ENCODE measurements at places on chromosomes 11 and 22. TPM values are rescaled to one million over a fixed set of nuclear protein-coding genes. Genes with fewer than 3 reads are reported as not detected.

The ASCL2 gene
- total RNA-seq, result not detected

The LRRN4CL gene
- 0.81 TPM for total RNA-seq

The PATE4 gene
- total RNA-seq, result not detected

The RIMBP3B gene
- 1.9 TPM for total RNA-seq

The NOX4 gene
- total RNA-seq, result 0.49 TPM

The SNX32 gene
- 5.9 TPM for total RNA-seq

The UVRAG gene
- total RNA-seq, result 34.0 TPM

The ALX4 gene
- 0.18 TPM for total RNA-seq

The MB gene
- total RNA-seq, result 952 TPM

The POU2AF2 gene
- total RNA-seq, result not detected

The PLAAT5 gene
- total RNA-seq, result 0.06 TPM

The TMEM191B gene
- 14.3 TPM for total RNA-seq

GRCh38 chr11:34238966-34239365, 118.8 kb downstream of the ABTB2 start:
- no peaks in the 10 kb centered on the region for H3K27me3 ChIP-seq
- no peak overlapping the region for H3K4me3 ChIP-seq
- no peaks in the 10 kb centered on the region for H3K36me3 ChIP-seq
- peak overlapping the region; percentile 35 for H3K27ac ChIP-seq
- H3K4me1 ChIP-seq, result peaks cover 48% of the 10 kb centered on the region

- no peak overlapping the region for H3K27ac ChIP-seq
- no peak for DNase-seq
- H3K4me3 ChIP-seq, result no peak overlapping the region
- no peaks in the 10 kb centered on the region for H3K4me1 ChIP-seq
- no peaks in the 10 kb centered on the region for H3K27me3 ChIP-seq
Measured at GRCh38 chr11:116519499-116519898, 253.3 kb downstream of the BUD13 start.

GRCh38 chr22:24144056-24144777, 37.1 kb upstream of the SUSD2 start:
- no peaks in the 10 kb centered on the region for H3K27me3 ChIP-seq
- H3K36me3 ChIP-seq, result no peaks in the 10 kb centered on the region
- H3K27ac ChIP-seq, result peak overlapping the region; percentile 99
- H3K4me3 ChIP-seq, result no peak overlapping the region
- peaks cover 51% of the 10 kb centered on the region for H3K4me1 ChIP-seq

GRCh38 chr11:126628790-126629621, 273.5 kb downstream of the ST3GAL4 start:
- no peaks in the 10 kb centered on the region for H3K36me3 ChIP-seq
- DNase-seq, result no peak
- peaks cover 25% of the 10 kb centered on the region for H3K27me3 ChIP-seq
- H3K27ac ChIP-seq, result no peak overlapping the region

- no peak overlapping the region for H3K27ac ChIP-seq
- DNase-seq, result no peak
- no peaks in the 10 kb centered on the region for H3K4me1 ChIP-seq
- no peaks in the 10 kb centered on the region for H3K27me3 ChIP-seq
- no peak overlapping the region for H3K4me3 ChIP-seq
Measured at GRCh38 chr11:64538501-64538951, 52.5 kb upstream of the SLC22A12 start.

- no peaks in the 10 kb centered on the region for H3K36me3 ChIP-seq
- no peak overlapping the region for H3K4me3 ChIP-seq
- no peak for DNase-seq
- H3K27ac ChIP-seq, result no peak overlapping the region
- no peaks in the 10 kb centered on the region for H3K27me3 ChIP-seq
Measured at GRCh38 chr11:10476927-10477689, 22.0 kb downstream of the AMPD3 start.

DNA sequence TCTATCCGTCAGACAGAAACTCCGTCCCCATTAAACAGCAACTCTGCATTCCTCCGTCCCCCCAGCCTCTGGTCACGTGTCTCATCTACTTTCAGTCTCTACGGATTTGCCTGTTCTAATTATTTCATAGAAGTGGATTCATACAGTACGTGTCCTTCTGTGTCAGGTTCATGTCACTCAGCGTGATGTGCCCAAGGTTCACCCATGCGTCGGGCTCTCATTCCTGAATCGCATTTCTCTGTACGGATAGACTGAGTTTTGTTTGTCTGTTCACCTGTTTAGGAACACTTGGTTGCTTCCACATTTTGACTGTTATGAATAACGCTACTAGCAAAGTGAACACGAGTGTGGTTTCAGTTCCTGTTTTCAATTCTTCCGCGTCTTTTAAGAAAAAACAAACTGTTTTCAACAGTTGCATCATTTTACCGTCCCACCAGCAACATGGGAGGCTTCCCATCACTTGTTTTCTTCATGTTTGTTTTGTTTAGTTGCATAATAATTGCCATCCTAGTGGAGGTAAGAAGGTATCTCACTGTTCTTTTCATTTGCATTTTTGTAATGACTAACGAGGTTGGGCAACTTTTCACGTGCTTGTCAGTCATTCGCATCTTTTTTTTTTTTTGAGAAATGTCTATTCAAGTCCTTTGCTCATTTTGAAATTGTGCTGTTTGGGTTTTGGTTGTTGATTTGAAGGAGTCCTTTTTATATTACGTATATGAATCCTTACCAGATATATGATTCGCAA, 8.9 kb upstream of the NLRP6 start:
- no peaks in the 10 kb centered on the region for H3K36me3 ChIP-seq
- no peaks in the 10 kb centered on the region for H3K4me1 ChIP-seq

DNA sequence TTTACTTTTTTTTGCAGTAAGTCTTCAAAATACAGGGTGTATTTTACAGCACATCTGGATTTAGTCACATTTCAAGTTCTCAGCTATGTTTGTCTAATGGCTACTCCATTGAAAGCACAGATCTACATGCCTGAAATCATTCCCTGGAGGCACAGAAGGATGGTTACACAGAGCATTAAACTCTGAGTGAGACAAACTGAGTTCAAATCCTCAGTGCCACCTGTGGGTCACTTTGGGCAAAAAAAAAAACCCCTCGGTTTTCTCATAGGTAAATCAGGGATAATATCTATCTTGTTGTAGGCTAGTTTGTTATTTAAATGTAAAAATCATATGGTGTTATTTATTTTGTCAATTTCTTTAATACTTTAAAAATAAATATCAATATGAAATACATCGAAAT, 7.7 kb downstream of the ANKRD49 start:
- H3K27ac ChIP-seq, result no peak overlapping the region
- H3K4me3 ChIP-seq, result no peak overlapping the region
- H3K36me3 ChIP-seq, result peaks cover 11% of the 10 kb centered on the region
- no peaks in the 10 kb centered on the region for H3K27me3 ChIP-seq
- no peak for DNase-seq

DNA sequence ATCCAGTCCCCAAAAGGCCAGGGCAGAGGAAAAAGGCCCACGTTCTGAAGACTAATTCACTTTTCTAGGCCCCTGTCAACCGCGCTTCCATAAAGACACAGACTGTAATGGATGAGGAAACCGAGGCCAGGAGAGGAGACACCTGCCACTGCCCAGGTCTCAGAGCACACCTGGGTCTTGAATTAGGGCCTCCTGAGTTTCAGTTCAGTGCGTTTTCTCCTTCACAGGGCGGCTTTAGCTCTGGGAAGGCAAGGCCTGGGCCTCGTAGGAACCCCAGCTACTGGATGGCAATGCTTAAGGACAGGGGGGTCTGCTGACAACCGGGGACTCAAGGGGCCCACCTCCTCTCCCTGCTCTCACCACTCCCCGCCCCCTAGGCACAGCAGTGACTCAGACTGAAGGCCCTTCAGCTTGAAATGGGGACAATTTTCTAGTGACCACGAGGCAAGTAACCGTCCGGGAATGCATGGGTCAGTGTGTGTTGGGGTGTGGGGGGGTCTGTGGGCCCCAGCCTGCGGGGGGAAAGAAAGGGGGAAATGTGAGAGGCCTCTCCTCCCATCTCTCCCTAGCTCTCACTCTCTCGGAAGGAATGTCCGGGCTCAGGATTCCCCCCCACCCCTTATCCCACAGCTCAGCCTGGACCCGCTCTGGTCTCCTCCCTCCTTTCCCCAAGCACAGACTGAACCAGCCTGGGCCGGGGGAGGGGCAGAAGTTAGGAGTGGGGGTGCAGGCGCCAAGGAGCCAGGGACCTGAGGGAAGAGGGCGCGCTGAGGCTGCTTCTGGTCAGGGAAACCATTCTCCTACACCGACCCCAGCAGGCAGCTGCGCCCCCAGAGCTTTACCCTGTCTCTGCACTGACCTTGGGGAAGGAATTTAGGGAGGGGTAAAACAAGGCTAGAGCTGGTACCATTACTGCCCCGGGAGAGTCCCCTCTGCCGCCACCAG, 17.2 kb downstream of the CREB3L1 start:
- no peaks in the 10 kb centered on the region for H3K27me3 ChIP-seq
- peak overlapping the region; percentile 28 for H3K4me3 ChIP-seq
- H3K36me3 ChIP-seq, result no peaks in the 10 kb centered on the region
- H3K27ac ChIP-seq, result peak overlapping the region; percentile 72
- DNase-seq, result peak; percentile 59
- peaks cover 34% of the 10 kb centered on the region for H3K4me1 ChIP-seq

- H3K36me3 ChIP-seq, result peaks cover 30% of the 10 kb centered on the region
- H3K4me3 ChIP-seq, result no peak overlapping the region
- peak overlapping the region; percentile 9 for H3K27ac ChIP-seq
- peaks cover 6% of the 10 kb centered on the region for H3K4me1 ChIP-seq
- no peaks in the 10 kb centered on the region for H3K27me3 ChIP-seq
Measured at GRCh38 chr11:36501236-36501635, 8.8 kb downstream of the TRAF6 start.

- no peaks in the 10 kb centered on the region for H3K27me3 ChIP-seq
- H3K36me3 ChIP-seq, result peaks cover 23% of the 10 kb centered on the region
- no peaks in the 10 kb centered on the region for H3K4me1 ChIP-seq
- no peak for DNase-seq
- no peak overlapping the region for H3K27ac ChIP-seq
- H3K4me3 ChIP-seq, result no peak overlapping the region
Measured at GRCh38 chr11:46894961-46895360, 23.4 kb downstream of the LRP4 start.

GRCh38 chr22:45686004-45686403, 14.4 kb downstream of the ATXN10 start:
- H3K36me3 ChIP-seq, result peaks cover 4% of the 10 kb centered on the region
- H3K4me1 ChIP-seq, result peaks cover 12% of the 10 kb centered on the region
- H3K4me3 ChIP-seq, result no peak overlapping the region
- no peaks in the 10 kb centered on the region for H3K27me3 ChIP-seq
- no peak overlapping the region for H3K27ac ChIP-seq
- DNase-seq, result no peak

GRCh38 chr11:8671193-8671612, 11.3 kb downstream of the TRIM66 start:
- H3K4me3 ChIP-seq, result no peak overlapping the region
- H3K4me1 ChIP-seq, result no peaks in the 10 kb centered on the region
- H3K36me3 ChIP-seq, result peaks cover 8% of the 10 kb centered on the region
- H3K27me3 ChIP-seq, result no peaks in the 10 kb centered on the region
- no peak overlapping the region for H3K27ac ChIP-seq

GRCh38 chr11:26632691-26633159, 60.7 kb upstream of the MUC15 start:
- no peak overlapping the region for H3K27ac ChIP-seq
- no peak for DNase-seq
- H3K4me3 ChIP-seq, result no peak overlapping the region
- H3K27me3 ChIP-seq, result no peaks in the 10 kb centered on the region
- no peaks in the 10 kb centered on the region for H3K4me1 ChIP-seq
- no peaks in the 10 kb centered on the region for H3K36me3 ChIP-seq

- H3K27me3 ChIP-seq, result no peaks in the 10 kb centered on the region
- no peaks in the 10 kb centered on the region for H3K36me3 ChIP-seq
- H3K27ac ChIP-seq, result no peak overlapping the region
- no peak overlapping the region for H3K4me3 ChIP-seq
Measured at GRCh38 chr22:48948575-48949170, 879.0 kb downstream of the BRD1 start.

DNA sequence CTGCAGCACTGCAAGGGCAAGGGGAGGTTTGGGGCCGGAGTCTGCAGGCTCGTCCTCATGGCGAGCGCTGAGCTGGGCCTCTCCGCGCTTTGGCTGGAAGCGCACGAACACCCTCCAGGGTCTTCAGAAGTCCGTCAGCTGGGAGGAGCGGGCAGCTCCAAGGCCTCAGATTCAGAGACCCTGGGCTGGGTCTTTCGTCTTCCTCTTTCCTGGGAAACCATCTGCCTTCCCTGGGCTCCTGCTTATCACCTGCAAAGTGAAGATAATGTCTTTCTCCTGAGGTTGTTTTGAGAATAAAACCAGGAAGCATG, 525.6 kb downstream of the BRD1 start:
- H3K4me3 ChIP-seq, result no peak overlapping the region
- H3K36me3 ChIP-seq, result no peaks in the 10 kb centered on the region
- no peaks in the 10 kb centered on the region for H3K4me1 ChIP-seq
- H3K27ac ChIP-seq, result no peak overlapping the region
- no peaks in the 10 kb centered on the region for H3K27me3 ChIP-seq

GRCh38 chr22:33940741-33941140, 20.5 kb upstream of the LARGE1 start:
- no peak overlapping the region for H3K27ac ChIP-seq
- no peak overlapping the region for H3K4me3 ChIP-seq
- H3K36me3 ChIP-seq, result no peaks in the 10 kb centered on the region

DNA sequence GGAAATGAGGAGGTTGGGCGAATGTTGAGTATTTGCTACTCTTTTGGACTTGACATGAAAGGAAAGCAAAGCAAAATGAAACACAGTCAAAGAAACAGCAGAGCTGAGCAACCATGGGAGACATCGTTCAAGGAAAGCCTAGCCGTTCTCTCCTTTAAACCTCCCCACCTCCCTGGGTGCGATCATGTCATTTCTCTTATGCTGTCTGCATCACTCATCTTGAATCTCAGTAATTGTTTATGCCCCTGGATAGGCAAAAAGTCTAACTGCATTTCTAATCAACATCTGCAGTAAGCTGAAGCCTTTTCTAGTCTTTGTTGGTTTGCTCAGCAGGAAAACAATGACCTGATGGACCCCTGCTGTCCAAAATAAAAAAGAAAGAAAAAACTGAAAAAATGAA, 107.0 kb downstream of the MSANTD4 start:
- H3K4me3 ChIP-seq, result no peak overlapping the region
- no peak for DNase-seq
- H3K4me1 ChIP-seq, result no peaks in the 10 kb centered on the region
- H3K27ac ChIP-seq, result peak overlapping the region; percentile 40
- H3K27me3 ChIP-seq, result no peaks in the 10 kb centered on the region

DNA sequence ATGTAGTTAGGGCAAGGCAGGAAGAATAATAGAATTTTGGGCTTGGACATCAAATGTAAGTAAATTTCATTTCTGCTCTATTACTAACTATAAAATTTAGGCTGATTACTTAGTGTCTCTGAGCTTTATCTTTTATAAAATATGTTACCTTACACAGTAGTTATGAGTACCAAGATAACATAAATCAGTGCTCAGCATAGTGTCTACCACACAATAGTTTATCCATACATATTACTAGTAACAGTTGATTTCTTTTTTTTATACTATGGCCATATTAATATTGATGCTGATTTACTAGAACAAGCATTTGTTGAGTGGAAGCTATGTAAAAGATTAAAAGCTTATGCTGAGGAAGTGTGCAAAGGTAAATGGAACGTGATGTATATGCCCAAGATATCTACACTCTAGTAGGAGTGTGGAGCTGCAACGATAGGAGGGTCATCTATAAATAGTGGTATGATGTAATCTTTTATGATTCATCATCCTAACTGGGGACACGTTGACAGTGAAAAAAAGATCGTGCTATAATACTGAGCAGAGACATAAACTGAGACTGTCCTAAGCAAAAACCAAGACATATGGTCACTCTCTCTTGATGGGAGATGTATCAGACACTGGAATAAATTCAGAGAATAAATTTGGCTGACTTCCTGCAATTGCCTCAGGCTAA, 8.7 kb upstream of the SLC5A12 start:
- no peaks in the 10 kb centered on the region for H3K27me3 ChIP-seq
- peak; percentile 17 for DNase-seq
- no peaks in the 10 kb centered on the region for H3K36me3 ChIP-seq
- H3K4me3 ChIP-seq, result no peak overlapping the region
- no peaks in the 10 kb centered on the region for H3K4me1 ChIP-seq
- no peak overlapping the region for H3K27ac ChIP-seq
